Stimulated activated CD8-positive, alpha-beta memory T cell treated with anti-CD3 and anti-CD28 coated beads, Interleukin-7, amount 100 ng/mL, for 48 hours (primary cell): ENCODE measurements at places on chromosomes 13 and 19.

DNA sequence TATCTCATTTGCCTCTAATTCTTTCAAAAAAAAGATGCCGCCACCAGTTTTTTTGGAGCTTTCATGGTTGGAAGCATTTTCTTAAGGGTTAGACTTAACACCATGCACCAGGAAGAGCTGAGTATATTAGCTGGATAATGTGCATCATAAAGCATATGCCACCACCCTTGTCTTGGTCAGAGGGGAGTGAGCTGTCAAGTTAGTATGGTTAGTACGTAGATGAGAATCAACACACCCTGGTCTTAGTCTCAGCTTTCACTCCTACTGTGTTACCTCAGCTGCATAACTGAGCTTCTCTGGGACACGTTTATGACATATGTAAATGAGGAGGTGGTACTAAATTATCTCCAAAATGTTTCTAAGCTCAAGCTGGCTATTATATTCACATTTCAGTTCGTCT, 415.6 kb downstream of the DCT start:
- DNase-seq = no peak

- no peak for DNase-seq
These were observed 8.1 kb upstream of the ERICH6B start for GRCh38 chr13:45623516-45624090.

- DNase-seq = no peak
These were observed 19.3 kb downstream of the HCN2 start for GRCh38 chr19:609004-609346.

GRCh38 chr13:81821259-81821658, 1480.3 kb upstream of the SPRY2 start:
- no peak for DNase-seq

- no peak for DNase-seq
These were observed 105.2 kb downstream of the INSR start for GRCh38 chr19:7188698-7189629.

DNA sequence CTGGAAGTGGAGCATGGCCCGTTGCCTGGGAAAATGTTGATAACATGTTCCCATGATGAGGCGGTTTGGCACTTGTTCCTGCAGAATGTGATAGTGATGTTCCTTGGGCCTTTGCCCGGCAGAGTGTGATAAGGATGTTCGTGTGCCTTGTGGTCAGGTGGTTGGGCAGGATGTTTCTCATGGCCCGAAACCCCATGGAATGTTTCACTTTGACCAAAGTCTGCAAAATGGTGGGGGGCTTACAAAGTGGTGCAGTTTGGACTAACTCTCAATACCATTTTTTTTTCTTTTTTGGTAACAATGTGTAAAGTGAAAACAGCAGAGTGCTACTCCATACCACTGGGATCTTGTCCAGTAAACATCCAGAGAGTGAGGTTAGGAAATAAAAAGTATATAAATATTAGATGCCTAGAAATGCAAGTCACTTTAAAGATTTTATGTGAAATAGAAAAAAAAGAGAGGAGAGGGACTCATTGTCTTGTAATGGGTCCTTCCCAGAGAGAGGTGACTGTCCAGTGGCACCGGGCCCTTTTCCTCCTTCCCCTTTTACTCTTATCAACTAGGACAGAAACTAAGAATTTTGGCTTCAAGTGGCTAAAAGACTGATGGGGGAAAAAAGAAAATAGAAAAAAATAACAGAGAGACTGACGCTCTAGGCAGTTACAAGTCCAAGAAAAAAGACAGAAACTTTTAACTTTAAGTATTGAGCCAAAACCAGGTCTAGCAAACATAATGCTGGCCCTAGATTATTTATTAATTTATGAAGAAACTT, 5.7 kb downstream of the FPR3 start:
- DNase-seq = no peak

DNA sequence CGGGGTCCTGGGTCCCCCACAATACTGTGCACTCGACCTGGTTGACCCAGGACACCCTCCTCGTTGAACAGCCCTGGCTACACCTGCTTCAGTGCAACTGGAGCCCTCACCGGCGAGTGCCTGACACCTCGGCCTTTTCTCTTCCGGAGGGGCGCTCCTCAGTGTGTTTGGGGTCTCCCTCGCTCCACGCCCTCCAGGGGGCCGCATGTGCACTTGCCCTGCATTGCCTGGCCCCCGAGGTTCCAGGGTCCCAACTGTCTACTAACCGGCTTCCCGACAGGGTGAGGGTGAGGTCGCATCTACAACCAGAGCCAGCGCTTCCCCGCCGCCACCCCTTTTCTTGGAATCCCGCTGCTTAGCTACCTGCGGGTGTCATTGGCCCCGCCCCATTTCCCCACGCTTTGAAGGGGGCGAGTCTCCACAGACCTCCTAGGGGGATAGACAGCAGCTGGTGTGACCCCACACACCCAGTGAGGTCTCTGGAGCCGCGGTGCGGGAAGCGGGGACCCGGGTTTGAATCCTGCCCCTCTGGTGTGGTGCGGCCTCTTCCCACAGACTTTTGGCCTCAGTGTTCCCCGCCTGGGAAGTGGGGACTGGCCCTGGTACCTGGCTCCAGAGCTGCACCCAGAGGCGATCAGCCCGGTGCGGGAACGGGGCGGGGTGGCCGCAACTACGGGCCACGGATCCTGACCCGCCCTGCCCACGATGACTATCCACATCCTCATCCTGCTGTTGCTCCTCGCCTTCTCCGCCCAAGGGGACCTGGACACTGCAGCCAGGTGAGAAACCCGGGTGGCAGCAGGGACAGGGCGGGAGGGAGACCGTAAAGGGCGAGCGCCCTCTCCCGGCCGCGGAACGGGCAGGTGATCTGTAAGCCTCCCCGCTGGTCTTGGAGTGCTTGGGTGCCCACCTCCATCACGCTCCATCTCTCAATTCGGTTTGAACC, at the start of gene ADM5:
TSS of gene ADM5 (plus strand) at position 462 of the 946 bp plus-strand sequence. CDS start at position 706, 244 bp downstream.
- no peak for DNase-seq

DNA sequence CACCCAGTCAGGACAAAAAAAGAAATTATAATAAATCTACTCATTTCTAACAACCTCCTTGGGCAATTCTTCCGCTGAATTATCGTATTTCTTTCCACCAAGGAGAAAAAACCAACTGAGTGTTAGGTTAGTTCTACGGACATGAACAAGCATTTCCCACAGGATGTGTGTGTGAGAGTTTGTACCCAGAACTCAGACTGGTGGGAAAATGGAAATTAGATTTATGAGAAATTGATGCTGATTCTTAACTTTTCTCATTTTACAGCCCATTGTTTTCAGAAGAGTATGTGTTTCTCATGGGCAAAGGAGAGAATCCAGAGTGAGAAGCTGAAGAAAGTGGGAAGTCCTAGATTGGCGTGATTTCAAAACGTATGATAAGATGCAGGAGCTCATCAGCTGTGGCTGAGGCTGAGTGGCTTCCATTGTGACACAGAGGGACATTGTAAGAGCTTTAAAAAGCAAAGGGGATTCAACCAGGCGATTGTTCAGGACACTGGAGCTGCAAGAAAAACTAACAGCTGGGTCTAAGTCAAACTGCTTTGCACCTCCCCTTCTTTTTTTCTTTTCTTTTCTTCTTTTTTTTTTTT, 184.7 kb upstream of the ARGLU1 start:
- DNase-seq = no peak

GRCh38 chr19:19349365-19349764, 28.7 kb downstream of the MAU2 start:
- DNase-seq = no peak

DNA sequence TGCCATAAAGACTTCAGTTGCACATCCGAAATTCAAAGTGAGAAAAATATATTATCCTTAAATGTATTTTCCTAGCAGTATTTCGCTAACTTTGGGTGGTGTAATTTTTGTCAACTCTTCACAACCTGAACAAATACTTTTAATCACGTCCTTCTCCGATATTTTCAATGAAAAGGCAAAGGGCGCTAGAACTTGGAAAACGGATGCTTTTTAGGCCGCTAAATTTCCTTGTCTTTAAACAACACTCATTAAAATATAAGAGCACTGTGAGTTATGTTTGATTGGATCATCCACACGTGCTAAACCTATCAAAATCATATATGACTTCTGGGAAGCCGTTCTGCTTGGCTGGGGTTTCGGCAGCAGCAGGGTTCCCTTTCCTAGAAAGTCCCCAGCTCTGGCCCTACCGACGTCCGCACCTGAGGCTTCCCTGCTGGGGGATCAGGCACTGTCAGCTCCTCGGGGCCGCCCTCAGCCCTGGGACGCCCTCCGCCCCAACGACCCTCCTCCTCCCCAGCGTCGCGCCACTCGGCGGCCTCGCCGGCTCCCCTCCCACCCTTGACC, 462 bp upstream of the MPHOSPH8 start:
- DNase-seq = no peak

DNA sequence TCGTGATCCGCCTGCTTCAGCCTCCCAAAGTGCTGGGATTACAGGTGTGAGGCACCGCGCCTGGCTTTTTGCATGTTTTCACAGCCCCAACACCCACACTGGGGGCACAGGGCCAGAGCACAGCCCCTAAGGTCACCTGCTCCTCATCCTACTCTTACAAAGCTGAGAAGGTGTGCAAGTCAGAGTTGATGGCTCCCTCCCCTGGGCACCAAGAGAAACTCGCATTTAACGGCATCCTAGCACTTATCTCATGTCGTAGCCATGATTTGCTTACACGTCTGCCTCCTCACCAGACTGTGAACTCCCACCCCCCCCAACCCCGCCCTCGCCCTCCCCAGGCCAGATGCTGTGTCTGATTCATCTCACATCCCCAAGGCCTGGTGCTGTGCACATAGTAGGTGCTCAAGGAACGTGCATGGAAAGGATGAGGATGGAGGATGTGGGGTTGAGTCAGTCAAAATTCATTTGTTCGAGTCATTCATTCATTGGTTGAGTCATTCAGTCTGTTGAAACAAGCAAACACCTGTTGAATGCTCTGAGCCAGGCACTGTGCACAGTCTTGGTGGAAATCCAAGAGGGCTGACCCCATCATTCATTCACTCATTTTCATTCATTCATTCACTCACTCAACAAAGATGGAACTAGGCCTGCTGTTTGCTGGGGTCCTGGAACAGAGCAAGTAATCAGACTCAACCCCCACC, 11.3 kb downstream of the SHANK1 start:
- no peak for DNase-seq

- no peak for DNase-seq
These were observed 8.1 kb downstream of the RPS9 start for GRCh38 chr19:54208784-54209057.

DNA sequence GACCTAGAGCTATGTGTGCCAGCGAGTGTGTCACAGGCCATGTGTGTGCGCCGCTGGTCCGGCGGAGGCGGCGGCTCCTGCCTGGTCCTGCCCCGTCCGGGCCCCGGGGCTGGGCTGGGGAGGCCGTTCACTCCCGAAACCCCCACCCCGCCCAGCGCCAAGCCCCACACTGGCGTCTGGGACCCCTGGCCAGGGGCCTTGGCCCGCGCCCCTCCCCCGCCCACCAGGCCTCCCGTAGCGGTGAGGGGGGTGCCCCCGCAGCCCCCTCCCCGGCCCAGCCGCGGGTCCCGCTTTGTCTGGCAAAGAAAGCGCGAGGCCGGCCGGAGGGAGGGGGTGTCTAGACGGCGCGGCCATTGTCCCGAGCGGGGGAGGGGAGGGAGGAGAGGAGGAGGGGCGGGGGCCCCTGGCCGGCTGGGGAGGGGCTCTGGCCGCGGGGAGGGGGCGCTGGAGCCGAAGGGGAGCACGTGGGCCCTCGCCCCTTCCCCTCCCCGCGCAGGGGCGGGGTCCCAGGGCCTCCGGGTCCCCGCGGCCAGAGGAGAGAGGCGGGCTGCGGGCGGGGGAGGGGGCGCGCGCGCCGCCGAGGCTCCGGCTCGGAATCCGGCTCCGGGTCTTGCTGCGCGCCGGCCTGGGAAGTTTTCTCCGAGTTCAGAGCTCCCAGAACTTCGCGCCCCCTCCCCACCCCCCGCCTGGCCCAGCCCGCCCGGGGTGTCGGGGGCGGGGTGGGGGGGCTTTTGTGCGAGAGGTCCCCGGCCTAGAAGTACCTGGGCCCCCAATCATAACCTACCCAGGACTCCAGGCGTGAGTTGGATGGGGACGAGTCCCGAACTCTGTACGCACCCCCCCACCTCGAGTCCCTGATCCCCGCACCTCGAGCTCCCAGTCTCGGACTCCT, 888 bp downstream of the NOTCH3 start:
- no peak for DNase-seq

- DNase-seq = no peak
These were observed 215.5 kb downstream of the POSTN start for GRCh38 chr13:37383046-37383445.

GRCh38 chr13:66427458-66427861, 802.7 kb downstream of the PCDH9 start:
- no peak for DNase-seq

DNA sequence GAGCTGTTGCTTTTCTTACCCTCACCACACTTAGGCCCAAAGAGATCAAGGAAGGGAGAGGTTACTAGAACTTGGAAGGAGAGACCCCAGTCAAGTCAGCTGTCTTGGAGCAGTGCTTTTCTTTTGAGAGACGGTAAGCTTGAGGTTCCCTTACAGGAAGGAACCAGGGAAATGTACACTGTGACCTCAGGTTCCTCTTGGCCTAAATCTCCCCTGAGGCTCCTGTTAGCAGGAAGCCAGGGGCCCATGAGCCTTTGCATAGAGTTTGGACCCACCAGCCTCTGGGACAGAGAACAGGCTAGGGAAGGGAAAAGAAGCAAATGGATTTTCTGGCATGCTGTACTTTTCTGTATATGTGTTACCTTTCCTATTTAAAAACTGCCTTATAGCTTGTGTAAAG, 5.9 kb upstream of the GPR18 start:
- DNase-seq = no peak

GRCh38 chr13:75305059-75305458, 176.9 kb downstream of the TBC1D4 start:
- DNase-seq = no peak

GRCh38 chr19:29397748-29398147, 128.0 kb upstream of the VSTM2B start:
- no peak for DNase-seq

DNA sequence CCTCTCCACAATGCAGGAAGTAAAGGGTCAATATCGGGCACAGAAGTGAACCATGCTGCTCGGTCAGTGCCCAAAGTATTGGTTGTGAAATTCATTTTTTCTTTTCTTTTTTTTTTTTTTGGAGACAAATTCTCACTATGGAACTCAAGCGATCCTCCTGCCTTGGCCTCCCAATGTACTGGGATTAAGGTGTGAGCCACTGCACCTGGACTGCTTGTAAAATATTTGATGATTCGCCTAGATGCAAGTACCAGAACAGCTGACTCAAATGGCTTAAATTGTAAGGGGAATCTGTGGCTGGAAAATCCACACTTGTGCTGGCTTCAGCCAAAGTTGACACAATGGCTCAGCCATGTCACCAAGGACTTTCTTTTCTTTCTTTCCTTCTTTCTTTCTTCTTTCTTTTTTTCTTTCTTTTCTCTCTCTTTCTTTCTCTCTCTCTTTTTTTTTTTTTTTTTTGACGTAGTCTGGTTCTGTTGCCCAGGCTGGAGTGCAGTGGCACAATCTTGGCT, 43.7 kb downstream of the NUMBL start:
- no peak for DNase-seq

- DNase-seq = peak; percentile 6
These were observed 656 bp downstream of the PCCA start for GRCh38 chr13:100089465-100090032.
